ENCODE measurements at places on chromosomes 2 and 18. TPM values are rescaled to one million over a fixed set of nuclear protein-coding genes. Genes with fewer than 3 reads are reported as not detected.

GRCh38 chr2:97546711-97547110, 43.0 kb downstream of the ANKRD36B start:
- no peaks in the 10 kb centered on the region for H3K4me1 ChIP-seq
- H3K27me3 ChIP-seq: no peaks in the 10 kb centered on the region
- peaks cover 1% of the 10 kb centered on the region for H3K36me3 ChIP-seq

DSG4 gene
- total RNA-seq: not detected

DNA sequence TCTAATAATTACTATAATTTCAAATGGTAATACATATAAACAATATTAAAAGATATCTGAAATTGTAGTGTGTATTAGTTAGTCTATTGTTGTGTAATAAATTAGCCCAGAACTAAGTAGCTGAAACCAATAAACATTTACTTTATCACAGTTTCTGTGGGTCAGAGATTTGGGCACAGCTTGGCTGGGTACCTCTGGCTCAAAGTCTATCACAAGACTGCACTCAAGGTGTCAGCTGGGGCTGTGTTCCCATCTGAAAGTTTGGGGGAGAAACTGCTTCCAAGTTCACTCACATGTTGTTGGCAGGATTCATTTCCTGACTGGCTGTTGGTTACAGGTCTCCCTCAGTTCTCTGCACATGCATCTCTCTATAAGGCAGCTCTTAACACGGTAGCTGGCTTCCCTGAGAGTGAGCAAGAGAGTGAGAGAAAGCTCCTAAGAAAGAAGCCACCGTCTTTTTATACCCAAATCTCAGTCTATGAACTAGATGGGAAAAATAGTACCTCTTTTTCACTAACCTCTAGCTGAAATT, 25.6 kb upstream of the WIPF1 start:
- DNase-seq: no peak
- H3K4me1 ChIP-seq: no peaks in the 10 kb centered on the region
- H3K36me3 ChIP-seq: no peaks in the 10 kb centered on the region
- no peak overlapping the region for H3K4me3 ChIP-seq

- DNase-seq: no peak
- H3K36me3 ChIP-seq: no peaks in the 10 kb centered on the region
- no peaks in the 10 kb centered on the region for H3K27me3 ChIP-seq
- H3K4me3 ChIP-seq: no peak overlapping the region
These were observed 34.9 kb upstream of the NEDD4L start for GRCh38 chr18:58009166-58009565.

- H3K4me1 ChIP-seq: peaks cover 6% of the 10 kb centered on the region
- no peaks in the 10 kb centered on the region for H3K36me3 ChIP-seq
- no peaks in the 10 kb centered on the region for H3K27me3 ChIP-seq
- H3K27ac ChIP-seq: peak overlapping the region; percentile 28
These were observed 89.0 kb downstream of the ZNF521 start for GRCh38 chr18:25262920-25263319.

SLC5A7 gene
- total RNA-seq: not detected

GRCh38 chr2:206212673-206213513, 53.2 kb downstream of the EEF1B2 start:
- peaks cover 2% of the 10 kb centered on the region for H3K4me1 ChIP-seq
- DNase-seq: peak; percentile 75
- no peak overlapping the region for H3K27ac ChIP-seq
- peak overlapping the region; percentile 22 for H3K4me3 ChIP-seq
- no peaks in the 10 kb centered on the region for H3K36me3 ChIP-seq

ALLC gene
- total RNA-seq: not detected

All from fibroblast of lung (primary cell).